NCI-H2081 (cell line): ENCODE measurements at places on chromosomes 3 and 15.
A peak's percentile ranks its signal among the peaks of the same experiment; 100 is the strongest.

- DNase-seq = peak; percentile 89
Measured at GRCh38 chr3:42544492-42545283, 37.1 kb downstream of the SEC22C start.

- DNase-seq = no peak
Measured at GRCh38 chr3:127103080-127103479, 89.9 kb upstream of the PRR23E start.

- DNase-seq = no peak
Measured at GRCh38 chr3:153767601-153768560, 353.3 kb upstream of the ARHGEF26 start.

DNA sequence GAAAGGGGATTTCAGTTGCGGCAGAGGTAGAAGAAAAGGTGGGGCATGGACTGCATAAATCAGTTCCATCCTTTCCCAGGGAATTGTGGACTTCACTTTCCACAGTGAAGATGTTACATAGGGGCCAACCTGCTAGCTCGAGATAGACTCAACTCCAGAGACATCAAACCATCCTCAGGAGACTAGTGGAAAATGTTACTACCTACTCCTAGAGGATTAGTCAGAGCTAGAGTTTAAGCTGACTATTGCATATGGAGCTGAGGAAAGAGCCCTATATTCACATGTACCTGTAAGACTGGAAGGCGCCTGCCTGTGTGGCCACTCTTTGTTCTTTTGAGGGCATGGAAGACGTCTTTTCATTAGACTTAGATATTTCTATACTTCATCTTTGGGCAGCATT, 69.2 kb downstream of the KLHL25 start:
- DNase-seq = no peak

- DNase-seq = peak; percentile 45
Measured at GRCh38 chr3:173733029-173733652, 335.6 kb downstream of the NLGN1 start.

- DNase-seq = no peak
Measured at GRCh38 chr3:26340001-26340400, 282.6 kb upstream of the LRRC3B start.

GRCh38 chr3:114344492-114344891, 50.7 kb downstream of the TIGIT start:
- DNase-seq = no peak

GRCh38 chr3:30443756-30444673, 162.4 kb upstream of the TGFBR2 start:
- no peak for DNase-seq

DNA sequence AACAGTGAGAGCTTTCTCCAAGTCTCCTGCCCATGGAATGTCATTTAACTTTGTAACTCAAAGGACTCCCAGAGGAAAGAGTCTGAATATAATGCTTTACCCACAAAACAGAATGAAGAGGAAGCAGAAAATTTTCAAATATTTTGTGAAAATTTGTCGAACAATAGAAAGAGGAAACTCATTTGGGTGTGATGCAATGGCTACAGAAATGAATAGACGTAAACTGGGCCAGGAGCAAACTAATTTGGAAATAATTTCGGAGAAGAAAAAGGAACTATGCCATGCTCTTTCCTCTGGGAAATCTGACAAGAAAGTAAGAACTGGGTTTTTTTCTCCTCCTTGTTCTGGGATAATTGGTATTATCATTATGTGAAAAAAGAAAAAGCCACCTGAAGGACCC, 11.2 kb upstream of the SUMF1 start:
- DNase-seq = no peak

DNA sequence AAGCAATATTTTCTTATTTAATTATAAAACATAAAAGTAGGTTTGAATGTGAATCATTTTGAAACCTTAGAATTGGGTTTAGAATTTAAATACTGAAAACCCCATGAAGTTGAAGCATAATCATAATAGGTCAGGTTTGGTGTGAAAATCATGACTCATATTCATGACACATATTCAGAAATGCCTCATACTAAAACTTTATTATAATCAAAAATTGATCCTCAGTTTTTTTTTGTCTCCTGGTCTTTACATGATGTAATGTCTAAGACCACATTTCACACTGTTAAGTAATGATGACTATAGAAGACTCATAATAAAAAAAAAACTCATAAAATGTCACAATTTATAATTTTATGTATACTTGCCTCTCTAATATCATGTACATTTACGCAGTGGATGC, 190.4 kb downstream of the FOXP1 start:
- no peak for DNase-seq

- DNase-seq = no peak
Measured at GRCh38 chr15:101148166-101148880, 103.5 kb downstream of the CHSY1 start.

DNA sequence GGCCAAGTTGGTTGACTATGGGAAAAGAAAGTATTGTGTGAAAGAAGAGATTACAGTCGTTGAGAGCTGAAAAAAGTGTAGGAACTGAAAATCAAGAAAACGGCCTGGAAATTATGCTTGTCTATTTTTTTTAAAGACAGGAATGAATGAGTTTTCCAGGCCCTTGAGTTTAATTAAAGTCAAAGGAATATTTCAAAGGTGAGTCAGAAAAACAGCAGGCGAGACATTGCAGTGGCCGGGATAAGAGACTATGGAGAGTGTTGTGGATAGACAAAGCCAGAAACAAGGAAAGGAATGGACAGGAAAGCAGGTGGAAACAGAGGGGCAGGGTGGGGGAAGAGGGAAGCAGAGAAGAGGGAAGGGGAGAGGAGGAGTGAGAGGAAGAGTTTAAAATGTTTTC, 275.1 kb upstream of the LRTM1 start:
- DNase-seq = no peak

DNA sequence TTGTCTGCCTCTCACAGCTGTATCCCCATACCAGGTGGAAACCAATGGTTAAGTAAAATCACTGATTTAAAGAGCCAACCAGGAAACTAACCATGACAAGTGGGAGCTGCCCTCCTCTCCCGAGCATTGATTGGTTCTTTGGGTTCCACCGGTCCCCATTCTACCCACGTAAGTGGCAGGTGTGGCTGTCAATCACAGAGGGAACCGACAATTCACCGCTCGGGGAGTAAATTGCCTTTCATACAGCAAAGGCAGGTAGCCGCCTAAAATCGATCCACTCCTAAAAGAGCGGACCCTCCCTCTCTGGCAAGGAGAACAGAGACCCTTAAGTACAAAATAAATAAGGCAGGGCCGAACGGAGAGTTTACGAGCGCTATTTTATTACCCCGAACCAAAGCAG, 1.2 kb downstream of the ERC2 start:
- peak; percentile 96 for DNase-seq

DNA sequence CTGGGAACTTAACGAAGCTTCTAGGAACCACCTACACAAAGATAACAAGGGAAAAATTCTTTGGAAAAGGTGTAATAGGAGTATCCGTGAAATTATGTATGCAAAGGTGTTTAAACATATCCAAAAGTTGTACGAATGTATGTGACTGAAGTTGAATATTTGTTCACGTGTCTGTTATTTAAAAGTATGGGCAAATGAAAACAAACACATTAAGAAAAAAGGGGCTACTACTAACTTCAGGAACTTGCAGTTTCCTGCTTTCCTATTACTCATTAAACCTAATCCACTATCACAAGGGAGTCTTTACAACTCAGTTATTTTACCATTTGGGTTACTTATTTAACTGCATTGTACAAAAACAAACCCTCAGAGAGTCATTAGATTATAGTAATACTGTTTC, 33.9 kb upstream of the GRAMD1C start:
- no peak for DNase-seq

GRCh38 chr3:2166552-2166951, 67.9 kb downstream of the CNTN4 start:
- DNase-seq = peak; percentile 7

GRCh38 chr15:29103824-29104565, 165.6 kb downstream of the NSMCE3 start:
- no peak for DNase-seq

DNA sequence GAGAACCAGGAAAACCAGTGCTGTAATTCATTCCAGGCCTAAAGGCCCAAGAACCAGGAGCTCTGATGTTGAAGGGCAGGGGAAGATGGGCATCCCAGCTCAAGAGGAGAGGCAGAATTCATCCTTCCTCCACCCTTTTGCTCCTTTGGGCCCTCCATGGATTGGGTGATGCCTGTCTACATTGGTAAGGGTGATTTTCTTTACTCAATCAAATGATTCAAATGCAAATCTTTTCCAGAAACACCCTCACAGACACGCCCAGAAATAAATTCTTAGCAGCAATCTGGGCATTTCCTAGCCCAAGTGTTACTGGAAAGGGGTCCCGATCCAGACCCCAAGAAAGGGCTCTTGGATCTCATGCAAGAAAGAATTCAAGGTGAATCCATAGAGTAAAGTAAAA, 17.6 kb upstream of the APOD start:
- no peak for DNase-seq

- DNase-seq = no peak
Measured at GRCh38 chr3:156052115-156052514, 68.3 kb upstream of the KCNAB1 start.

GRCh38 chr3:77254967-77255831, 215.3 kb downstream of the ROBO2 start:
- peak; percentile 63 for DNase-seq

DNA sequence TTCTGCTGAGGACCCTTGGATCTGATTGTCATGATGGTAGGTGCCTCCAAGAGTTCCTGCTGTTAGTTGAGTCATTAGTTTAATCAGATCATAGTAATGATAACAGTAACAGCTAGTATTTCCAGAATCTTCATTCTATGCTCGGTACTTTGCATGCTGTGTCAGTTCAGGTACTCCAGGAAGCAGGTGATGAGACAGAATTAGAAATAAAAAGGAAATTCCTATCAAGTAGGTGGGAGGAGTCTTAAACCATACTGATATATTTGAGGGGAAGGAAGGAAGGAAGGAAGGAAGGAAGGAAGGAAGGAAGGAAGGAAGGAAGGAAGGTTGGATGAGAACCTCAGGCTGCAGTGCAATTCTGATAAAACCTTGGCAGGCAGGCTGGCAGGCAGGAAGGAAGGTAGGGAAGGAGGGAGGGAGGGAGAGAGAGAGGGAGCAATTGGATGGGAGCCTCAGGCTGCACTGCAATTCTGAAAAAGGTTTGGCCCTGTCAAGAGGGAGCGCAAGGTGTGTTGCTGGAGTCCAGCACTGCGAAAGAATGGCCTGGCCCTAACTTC, 148.8 kb upstream of the NUDT16 start:
- DNase-seq = no peak
